ENCODE measurements at places on chromosomes 4 and X. TPM values are rescaled to one million over a fixed set of nuclear protein-coding genes. Genes with fewer than 3 reads are reported as not detected.

Gene TMSB15B
- total RNA-seq: 0.35 TPM

Gene AKAP14
- not detected for total RNA-seq

- no peak for DNase-seq
These were observed 273.0 kb downstream of the SLC7A11 start for GRCh38 chr4:137968956-137969678.

- DNase-seq: no peak
These were observed 124.6 kb downstream of the COL4A6 start for GRCh38 chrX:108313669-108314068.

- DNase-seq: no peak
These were observed 100.8 kb downstream of the BEND2 start for GRCh38 chrX:18119856-18120255.

DNA sequence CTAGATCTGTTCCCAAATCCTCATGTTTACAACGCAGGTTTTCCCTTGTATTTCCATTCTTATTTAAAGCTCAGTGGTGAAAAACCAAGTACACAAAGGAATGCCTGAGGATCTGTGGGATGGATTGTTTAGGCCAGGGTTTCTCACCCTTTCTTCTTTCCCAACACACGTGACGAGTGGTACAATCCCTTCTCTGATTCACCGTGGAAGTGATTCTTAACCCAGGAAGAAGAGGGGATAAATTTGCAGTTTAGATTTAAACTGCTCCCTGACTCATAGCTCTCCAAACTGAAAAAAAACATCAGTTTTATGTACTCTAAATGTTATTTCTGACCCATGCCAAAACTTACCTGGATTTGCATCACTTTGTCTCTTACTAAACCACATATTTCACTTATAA is 17.0 kb downstream of the PAQR3 start:
- DNase-seq: no peak

GRCh38 chr4:168514249-168514852 is 17.5 kb downstream of the PALLD start:
- no peak for DNase-seq

GRCh38 chr4:73698217-73698616 is 42.2 kb upstream of the CXCL8 start:
- DNase-seq: no peak

GRCh38 chrX:31209005-31209628 is 137.3 kb upstream of the FTHL17 start:
- no peak for DNase-seq

Data from pancreas (tissue), 10 donors.